ENCODE measurements at places on chromosomes 11 and 22.

DNA sequence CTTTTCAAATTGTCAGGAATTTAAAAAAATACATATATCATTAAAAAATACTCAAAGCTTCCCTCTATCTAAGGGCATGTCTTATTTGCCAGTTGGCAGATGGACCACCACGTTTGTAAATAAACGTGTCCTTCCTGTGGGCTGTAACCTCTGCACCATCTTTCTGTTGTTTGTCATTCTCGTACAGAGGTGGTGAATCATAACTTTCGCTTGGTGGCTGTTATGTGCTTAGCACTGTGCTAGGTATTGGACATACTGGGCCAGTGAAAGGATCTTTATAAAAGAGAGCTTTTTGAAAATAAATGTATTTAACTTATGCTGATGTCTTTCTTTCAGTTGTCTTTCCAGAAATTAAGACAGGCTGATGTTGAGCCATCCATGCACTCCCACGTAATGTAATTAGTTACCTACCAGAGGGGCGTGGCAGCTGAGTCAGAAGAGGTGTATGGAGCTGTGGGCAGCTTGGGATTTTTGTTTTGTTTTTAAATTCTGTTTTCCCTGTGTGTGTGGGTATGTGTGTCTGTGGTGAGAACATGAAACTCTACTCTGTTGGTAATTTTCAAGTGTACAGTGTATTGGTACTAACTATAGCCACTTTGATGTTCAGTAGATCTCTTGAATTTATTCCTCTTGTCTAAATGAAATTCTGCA, 62.7 kb downstream of the TECTA start:
- no peak for DNase-seq

GRCh38 chr11:17776212-17776875, 41.8 kb downstream of the KCNC1 start:
- no peak for DNase-seq

DNA sequence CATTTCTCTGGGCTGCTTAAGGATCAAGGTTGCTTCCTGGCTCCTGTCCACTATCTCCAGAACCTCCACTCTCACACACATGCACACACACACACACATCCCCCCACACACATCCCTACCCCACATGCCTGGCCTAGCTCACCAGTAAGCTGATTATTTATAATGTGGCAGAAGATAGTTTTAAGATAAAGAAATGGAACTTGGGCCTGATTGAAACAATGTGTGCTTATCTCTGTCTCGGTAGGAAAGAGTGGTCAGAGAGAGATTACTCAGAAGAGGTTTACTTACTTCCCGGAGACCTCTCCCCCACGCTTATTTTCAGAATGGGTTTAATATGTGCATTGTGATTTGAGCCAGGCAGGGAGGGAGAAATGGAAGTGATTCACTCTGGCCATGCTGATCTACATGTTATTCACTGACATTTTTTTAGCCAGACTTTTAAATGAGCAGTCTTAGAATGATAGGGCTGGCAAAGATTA, 422.4 kb downstream of the TENM4 start:
- peak; percentile 91 for DNase-seq

- DNase-seq: no peak
These were observed 59.9 kb upstream of the C11orf58 start for GRCh38 chr11:16678466-16679116.

GRCh38 chr11:73126804-73127480, 15.2 kb downstream of the FCHSD2 start:
- no peak for DNase-seq

Measured in lung (tissue), 17 donors.